ENCODE measurements at places on chromosomes 5 and 9. TPM values are rescaled to one million over a fixed set of nuclear protein-coding genes. Genes with fewer than 3 reads are reported as not detected.

GRCh38 chr5:90691533-90691932 lies 132.9 kb downstream of the ADGRV1 start:
- DNase-seq = no peak

- no peak for DNase-seq
These were observed 4.8 kb upstream of the ACOT12 start for GRCh38 chr5:81398741-81399140.

GRCh38 chr5:170886210-170886894 lies 24.5 kb downstream of the RANBP17 start:
- DNase-seq = no peak

GRCh38 chr5:71969460-71969859 lies 137.8 kb upstream of the MAP1B start:
- DNase-seq = no peak

DNA sequence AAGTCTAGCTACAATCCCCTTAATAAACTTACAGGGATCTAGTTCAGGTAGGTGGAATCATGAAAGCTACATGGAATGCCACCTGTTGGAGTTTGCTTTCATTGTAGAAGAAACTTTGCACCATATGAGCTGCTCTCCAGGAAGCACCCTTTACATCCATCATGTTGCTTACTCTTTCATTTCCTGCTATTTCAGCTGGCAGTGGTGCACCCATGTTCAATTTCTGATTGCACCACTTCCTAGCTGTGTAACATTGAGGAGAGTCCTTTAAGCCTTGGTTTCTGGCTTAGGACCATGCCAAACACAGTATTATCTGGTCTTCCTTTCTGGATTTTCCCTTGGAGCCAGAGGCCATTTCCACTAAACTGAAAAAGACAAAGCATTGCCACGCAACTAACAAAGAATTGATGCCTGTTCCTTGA lies 123.3 kb upstream of the SLC12A2 start:
- DNase-seq = no peak

GRCh38 chr9:109604781-109605180 lies 106.7 kb upstream of the PTPN3 start:
- DNase-seq = no peak

DNA sequence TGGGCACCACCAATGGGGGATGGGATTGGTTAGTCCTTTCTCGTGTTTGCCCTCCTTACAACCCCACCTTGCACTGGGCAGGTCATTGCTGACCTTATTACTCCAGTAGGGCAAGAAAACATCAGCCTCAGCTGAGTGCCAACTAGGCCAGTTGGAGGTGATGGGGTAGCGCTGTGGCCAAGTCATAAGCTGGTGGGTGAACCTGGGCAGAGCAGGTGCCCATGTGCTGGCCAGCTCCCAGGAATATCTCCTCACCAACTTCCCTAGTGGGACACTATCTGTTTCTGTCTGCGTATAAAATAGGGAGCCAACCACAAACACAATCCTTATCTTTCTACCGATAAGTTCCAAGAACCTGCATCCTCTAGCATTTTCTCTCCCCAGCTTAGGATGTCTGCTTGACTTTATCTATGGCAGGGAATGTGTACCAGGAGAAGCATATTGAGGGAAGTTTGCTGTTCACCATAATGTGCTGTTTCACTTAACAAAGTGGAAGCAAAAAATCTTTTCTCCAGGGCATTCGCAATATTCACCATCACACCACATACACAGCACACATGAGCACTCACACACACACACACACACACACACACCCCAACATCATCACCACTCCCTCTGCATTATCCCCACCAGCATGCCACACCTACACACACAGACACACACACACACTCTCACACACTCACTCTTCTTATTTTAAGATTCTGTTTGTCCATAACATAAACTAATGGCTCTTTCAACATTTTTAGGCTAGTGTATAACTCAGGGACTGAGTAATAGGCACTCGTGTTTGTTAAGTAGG lies 390.0 kb downstream of the ENC1 start:
- no peak for DNase-seq

- DNase-seq = no peak
These were observed 115.4 kb downstream of the HSD17B3 start for GRCh38 chr9:96186591-96187011.

The GARIN3 gene
- total RNA-seq = not detected

GRCh38 chr9:20610591-20610990 lies 11.7 kb downstream of the MLLT3 start:
- no peak for DNase-seq

DNA sequence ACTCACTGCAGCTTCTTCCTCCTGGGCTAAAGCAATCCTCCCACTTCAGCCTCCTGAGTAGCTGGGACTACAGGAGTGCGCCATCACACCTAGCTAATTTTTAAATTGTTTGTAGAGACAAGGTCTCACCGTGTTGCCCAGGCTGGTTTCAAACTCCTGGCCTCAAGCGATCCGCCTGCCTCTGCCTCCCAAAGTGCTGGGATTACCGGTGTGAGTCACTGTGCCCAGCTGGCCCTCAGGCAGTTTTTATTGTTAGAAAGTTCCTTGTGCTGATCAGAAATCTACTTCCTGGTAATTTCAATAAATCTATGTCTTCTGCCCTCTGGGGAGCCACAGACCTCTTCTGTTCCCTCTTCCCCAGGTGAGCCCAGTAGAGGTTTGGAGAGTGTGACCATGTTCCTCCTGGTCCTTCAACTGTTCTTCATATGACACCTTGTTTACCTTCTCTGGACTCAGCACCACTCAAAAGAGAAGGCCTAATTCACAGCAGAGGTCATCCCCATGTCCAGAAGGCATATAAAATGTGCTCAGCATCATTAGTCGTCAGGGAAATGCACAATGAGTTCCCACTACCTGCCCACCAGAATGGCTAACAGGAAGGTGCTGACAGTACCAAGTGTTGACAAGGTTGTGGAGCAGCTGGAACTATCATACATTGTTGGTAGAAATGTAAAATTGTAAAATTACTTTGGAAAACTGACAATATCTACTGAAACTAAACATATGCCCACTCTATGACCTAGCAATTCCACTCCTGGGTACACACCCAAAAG lies 10.4 kb downstream of the TMOD1 start:
- peak; percentile 49 for DNase-seq

- no peak for DNase-seq
These were observed 543 bp upstream of the ANKRD33B start for GRCh38 chr5:10563110-10563944.

The SVEP1 gene
- 2.8 TPM for total RNA-seq

GRCh38 chr9:78000221-78000620 lies 31.4 kb downstream of the GNAQ start:
- DNase-seq = no peak

- no peak for DNase-seq
These were observed 46.0 kb downstream of the NDST1 start for GRCh38 chr5:150553911-150554310.

DNA sequence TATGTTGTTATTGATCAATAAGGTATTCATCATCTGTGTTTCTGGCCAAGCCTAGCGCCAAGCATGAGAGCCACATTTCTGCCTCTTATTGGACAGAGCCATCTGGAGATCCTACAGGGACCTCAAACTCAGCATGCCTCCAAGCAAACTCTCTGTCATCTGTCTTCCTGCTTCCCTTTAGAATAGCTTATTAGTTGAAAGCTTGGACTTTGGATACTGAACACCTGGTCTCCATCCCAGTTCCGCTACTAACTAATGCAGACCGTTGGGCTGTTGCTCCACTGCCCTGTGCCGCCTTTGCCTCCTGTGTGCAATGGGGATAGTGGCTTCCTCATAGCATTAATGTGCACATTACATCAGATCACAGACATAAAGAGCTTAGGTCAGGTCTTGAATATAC lies 65.5 kb downstream of the MAP1B start:
- DNase-seq = no peak

GRCh38 chr9:81804306-81804705 lies 115.0 kb upstream of the TLE1 start:
- DNase-seq = no peak

The TMEM171 gene
- 38.1 TPM for total RNA-seq

GRCh38 chr9:108953983-108954574 lies 19.9 kb downstream of the ABITRAM start:
- DNase-seq = no peak

DNA sequence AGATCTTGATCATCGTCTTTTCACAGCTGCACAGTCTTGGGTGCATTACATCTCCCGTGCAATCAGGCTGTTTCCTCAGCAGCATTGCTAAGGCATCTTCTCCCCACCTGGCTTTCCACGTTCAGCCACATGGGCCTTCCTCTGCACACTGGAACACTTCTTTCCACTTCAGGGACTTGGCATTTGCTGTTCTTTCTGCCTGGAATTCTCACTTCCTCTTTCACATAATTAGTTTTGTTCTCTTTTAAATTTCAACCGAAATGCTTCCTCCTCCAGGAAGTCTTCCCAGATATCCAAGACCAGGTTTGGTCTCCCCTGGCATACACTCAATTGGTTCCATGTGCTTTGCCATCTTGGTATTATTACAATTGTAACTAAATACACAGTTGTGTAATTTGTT lies 43.8 kb downstream of the WHRN start:
- DNase-seq = no peak

The ESM1 gene
- 0.73 TPM for total RNA-seq

DNA sequence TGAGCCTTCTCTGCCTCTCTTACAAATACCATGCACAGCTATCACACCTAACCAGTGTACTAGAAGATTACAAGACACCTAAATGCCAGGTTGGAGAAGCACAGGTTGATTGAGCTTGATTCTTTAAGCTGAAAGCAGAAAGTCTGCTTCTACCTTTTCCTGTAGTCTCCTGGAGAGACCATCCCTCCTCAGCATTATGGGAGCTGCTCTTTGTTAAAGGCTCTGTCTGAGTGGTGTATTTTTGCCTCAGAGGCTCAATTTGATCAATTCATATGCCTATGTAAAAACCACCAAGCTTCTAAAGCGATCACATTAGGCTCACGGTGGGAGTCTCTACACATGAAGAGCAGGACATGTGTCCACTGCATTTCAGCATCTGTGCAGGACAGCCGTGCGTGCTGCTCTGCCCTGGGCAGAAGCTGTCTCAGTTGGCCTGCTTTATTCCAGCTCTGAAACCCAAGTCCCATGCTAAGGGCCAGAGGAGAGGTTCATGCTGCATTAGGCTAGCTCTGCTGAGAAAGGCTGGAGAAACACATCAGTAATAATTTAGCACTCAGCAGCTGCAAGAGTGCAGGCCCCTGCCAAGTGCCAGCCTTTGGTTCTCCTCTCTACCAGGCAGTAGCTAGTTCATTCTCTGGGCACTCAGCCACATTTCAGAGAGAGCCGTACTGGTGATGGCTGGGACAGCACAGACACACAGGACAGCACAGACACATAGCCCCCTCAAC lies 41.7 kb downstream of the TMEM167A start:
- no peak for DNase-seq

DNA sequence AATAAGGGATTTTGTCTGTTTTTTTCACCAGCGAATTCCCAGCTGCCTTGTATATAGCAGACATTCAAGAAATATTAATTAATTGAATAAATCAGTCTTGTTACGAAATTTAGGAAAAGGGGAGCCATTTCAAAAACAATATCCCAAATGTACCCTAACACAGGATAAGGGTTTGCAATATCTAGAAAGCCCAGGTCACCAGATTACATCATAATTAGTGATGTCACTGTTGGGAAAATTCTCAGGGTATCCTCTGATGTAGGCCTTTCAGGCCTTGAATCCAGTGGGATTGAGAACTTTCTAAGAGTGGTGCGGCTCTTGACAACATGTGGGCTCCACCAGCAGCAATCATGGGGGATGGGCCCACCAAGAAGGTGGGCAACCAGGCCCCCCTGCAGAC lies at the start of gene ACTL7A:
TSS of gene ACTL7A (plus strand) at position 270 of the 400 bp plus-strand sequence. CDS start at position 327, 57 bp downstream.
- no peak for DNase-seq
